ENCODE measurements at places on chromosomes 2 and 18.

DNA sequence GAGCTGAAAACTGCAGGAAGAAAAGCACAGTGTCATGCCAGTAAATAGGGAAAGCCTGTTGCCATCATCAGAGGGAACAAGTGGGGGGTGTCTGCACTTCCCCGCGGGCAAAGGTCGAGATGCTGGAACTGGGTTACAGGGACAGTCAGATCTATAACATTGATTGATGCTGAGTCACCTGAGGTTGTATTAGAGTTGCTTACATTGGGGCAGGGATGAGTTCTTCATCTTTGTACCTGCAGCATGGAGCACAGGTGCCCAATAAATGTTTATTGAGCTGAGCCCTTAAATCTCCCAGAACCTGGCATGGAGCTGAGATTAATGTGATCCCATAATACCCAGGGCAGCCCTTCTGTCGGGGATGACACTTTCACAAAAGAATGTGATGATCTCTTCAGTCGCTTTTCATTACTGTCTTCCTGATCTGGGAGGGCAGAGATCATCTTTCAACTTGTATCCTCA is 5.9 kb upstream of the RNF152 start:
- H3K36me3 ChIP-seq = no peaks in the 10 kb centered on the region
- no peak overlapping the region for H3K27ac ChIP-seq
- DNase-seq = no peak
- H3K4me1 ChIP-seq = peaks cover 13% of the 10 kb centered on the region

GRCh38 chr2:171136024-171136423 is 24.7 kb downstream of the TLK1 start:
- no peak overlapping the region for H3K4me3 ChIP-seq
- H3K36me3 ChIP-seq = no peaks in the 10 kb centered on the region
- DNase-seq = no peak
- no peak overlapping the region for H3K27ac ChIP-seq
- H3K4me1 ChIP-seq = peaks cover 26% of the 10 kb centered on the region
- no peaks in the 10 kb centered on the region for H3K27me3 ChIP-seq

DNA sequence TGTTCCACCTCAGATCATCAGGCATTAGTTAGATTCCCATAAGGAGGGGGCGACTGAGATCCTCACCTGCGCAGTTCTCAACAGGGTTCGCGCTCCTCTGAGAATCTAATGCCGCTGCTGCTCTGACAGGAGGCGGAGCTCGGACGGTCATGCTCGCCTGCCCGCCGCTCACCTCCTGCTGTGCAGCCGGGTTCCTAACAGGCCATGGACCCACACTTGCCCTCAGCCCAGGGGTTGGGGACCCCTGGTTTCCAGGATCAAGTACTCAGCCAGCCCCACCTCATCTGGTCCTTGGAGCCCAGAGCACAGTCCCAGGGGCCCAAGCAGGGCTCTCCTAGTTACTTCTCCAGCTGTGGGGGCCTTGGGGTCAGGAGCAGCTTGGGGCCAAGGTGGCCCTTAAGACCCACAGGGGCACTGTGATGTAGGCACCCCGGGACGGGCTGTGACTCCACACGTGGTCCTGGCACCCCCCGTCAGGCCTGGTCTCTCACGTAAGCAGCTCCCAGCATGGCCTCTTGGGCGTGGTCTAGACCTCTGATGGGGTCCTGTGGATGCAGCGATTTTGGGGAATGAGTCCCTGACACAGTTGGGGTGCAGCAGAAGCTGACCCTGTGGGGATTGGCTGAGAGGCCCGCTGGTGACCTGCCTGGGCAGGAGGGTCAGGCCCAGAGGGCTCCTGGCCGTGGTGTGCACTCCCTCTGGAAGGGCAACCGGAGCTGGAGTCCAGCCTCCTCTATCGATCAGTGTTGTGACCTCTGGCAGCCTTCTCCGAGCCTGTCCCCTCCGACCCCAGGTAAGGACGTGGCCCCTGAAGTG is 28.3 kb upstream of the OTOS start:
- H3K4me3 ChIP-seq = no peak overlapping the region
- H3K27me3 ChIP-seq = no peaks in the 10 kb centered on the region
- no peaks in the 10 kb centered on the region for H3K36me3 ChIP-seq
- no peaks in the 10 kb centered on the region for H3K4me1 ChIP-seq

DNA sequence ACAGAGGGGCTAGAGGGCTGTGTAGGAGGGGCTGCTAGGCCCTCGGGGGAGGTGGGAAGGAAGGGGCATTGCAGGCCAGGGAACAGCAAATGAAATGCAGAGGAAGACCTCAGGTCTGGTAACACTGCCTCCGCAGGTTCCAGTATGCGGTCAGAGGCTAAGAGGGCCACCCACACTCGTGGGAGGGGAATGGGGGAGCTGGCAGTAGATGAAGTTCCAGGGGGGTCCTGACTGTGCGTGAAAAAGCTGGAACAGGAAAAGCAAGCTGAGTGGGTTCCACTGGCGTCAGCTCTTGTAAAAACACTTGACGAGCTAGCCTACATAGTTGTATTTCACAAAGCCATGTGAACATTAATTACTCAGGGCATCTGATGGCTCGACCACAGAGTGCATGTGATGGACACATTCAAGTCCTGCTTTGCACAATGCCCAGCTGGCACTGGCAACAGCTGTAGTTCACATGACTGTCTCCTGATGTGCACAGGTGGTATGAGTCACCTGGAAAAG is 29.0 kb upstream of the PTPN4 start:
- H3K27ac ChIP-seq = no peak overlapping the region
- no peak for DNase-seq
- H3K27me3 ChIP-seq = no peaks in the 10 kb centered on the region
- no peak overlapping the region for H3K4me3 ChIP-seq
- no peaks in the 10 kb centered on the region for H3K4me1 ChIP-seq
- H3K36me3 ChIP-seq = no peaks in the 10 kb centered on the region

- H3K36me3 ChIP-seq = no peaks in the 10 kb centered on the region
- no peak overlapping the region for H3K4me3 ChIP-seq
- no peak overlapping the region for H3K27ac ChIP-seq
- H3K4me1 ChIP-seq = no peaks in the 10 kb centered on the region
- H3K27me3 ChIP-seq = no peaks in the 10 kb centered on the region
- no peak for DNase-seq
Observed at GRCh38 chr2:127834951-127835350, 23.0 kb downstream of the POLR2D start.

DNA sequence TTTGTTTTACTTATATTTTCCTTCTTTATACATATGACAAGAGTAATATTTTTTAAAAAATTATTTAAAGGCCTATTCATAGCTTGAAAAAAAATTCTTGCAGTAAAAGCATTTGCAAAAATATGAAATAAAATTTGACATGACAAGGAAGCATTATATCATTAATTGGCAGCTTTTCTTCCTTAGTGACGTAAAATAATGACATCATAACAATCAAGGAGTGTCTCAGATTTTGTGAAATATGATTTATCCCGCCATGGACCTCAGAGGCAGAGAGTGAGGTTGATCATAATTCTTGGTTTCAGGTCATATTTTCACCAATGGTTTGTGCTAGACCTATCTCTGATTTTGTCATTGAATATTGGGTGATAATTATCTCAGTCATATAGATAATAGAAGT is 176.0 kb downstream of the MIB1 start:
- no peaks in the 10 kb centered on the region for H3K36me3 ChIP-seq
- no peak overlapping the region for H3K27ac ChIP-seq

All from esophagus muscularis mucosa (tissue), 4 donors.